NCI-H69 (cell line): ENCODE measurements at places on chromosomes 4 and X.

GRCh38 chr4:4521731-4522130 lies 20.1 kb downstream of the STX18 start:
- no peak for DNase-seq

- DNase-seq = no peak
Measured at GRCh38 chrX:136865270-136866158, 15.0 kb downstream of the RBMX start.

DNA sequence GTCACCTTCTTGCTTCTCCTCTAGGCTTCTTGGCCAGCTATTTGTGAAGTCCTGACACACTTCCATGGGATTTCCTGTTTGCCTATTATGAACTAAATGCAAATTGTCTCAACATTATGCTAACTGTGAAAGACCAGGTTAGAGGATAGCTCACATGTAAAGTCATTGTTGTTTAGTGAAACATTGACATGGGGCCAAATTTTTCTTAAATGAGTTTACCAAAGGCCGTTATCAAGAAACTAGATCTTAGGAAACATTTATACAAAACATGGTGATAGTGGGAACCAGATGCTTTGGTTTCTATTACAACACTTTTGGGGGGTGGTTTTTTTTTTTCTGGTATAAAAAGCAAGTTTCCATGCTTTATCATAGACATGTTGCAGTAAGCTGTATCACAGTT lies 466.8 kb upstream of the FAM241A start:
- peak; percentile 3 for DNase-seq

DNA sequence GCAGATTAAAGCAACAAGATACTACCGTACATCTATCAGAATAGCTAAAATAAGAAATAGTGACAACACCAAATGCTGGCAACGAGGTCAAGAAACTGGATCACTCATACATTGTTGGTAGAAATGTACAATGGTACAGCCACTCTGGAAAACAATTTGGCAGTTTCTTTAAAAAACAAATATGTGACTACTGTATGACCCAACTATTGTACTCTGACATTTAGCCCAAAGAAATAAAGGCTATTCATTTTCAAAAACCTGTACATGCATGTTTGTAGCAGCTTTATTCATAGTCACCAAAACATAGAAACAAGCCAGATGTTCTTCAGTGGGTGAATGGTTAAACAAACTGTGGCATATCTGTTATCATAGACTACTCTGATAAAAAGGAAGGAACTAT lies 8.2 kb downstream of the CLCN3 start:
- DNase-seq = no peak

GRCh38 chr4:38145033-38145678 lies 185.0 kb downstream of the PTTG2 start:
- no peak for DNase-seq

- peak; percentile 89 for DNase-seq
Measured at GRCh38 chr4:8225706-8226443, 26.8 kb downstream of the SH3TC1 start.

DNA sequence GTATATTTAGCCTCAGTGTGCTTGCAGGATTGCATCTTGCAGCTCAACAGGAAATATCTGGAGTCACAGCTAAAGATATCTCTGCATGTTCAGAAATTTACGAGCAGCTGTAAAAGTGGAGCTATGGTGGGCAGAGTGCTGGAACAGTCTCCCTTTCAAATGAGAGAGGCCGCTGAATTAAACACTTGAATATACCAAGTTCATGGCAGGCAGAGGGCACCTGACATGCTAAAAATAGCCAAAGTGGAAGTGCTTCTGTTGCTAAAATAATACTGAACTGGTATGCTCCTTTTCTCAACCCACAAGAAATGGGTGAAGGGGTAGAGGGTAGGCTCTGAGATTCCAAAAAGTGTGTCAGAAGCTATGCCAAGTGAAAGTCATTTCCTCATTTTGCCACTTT lies 98.1 kb downstream of the MGST2 start:
- DNase-seq = no peak

GRCh38 chr4:14853176-14853943 lies 148.9 kb upstream of the CPEB2 start:
- no peak for DNase-seq

DNA sequence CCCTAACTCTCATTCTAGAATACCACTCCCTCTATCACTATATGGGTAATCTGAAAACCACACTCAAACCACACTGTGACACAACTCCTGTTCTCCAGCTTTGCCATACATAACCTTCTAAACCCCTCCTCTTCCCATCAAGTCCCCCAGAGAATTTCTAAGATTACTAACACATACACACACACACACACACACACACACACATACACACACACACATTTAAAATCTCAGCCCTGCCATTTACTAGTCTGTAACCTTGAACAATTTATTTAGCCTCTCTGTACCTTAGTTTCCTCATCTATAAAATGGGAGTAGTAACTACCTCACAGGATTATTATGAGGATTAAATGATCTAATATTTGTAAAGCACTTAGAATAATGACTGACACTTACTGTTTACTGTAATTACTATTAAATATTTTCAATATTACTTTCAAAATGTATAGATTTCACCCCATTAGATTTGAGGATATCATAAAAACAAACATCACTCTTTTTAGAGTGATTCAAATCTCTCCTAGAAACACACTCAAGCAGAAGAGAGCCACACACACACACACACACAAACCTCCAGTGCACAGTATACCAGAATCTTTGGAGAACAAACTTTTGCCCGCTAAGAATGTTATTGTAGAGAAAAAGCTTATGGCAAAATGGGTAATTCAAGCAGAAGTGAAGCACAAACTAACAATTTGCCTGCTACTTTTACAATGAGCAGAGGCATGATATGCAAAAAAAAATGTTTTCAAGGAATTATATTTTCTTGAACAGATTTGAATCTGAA lies 3.8 kb downstream of the ANKRD50 start:
- peak; percentile 2 for DNase-seq

- peak; percentile 3 for DNase-seq
Measured at GRCh38 chr4:60744767-60745166, 455.4 kb upstream of the ADGRL3 start.

DNA sequence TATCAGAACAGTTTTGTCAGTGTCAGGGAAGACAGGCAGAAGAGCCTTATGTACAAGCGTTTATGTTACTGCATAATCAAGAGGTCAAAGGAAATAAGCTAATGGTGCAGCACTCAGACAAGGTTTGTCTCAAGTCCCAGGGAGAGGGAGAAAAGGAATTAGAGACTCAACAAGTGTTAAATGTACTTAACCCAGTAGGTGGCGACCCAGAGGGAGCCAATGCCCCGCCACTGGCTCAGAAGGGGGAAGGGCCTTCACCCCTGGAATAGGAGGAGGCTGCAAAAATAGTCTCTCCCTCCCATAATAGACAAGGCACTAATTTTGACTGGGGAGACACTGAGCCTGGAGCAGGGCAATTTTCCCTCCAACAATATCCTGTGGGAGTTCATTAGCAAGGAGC lies 14.1 kb upstream of the PAPSS1 start:
- peak; percentile 88 for DNase-seq

DNA sequence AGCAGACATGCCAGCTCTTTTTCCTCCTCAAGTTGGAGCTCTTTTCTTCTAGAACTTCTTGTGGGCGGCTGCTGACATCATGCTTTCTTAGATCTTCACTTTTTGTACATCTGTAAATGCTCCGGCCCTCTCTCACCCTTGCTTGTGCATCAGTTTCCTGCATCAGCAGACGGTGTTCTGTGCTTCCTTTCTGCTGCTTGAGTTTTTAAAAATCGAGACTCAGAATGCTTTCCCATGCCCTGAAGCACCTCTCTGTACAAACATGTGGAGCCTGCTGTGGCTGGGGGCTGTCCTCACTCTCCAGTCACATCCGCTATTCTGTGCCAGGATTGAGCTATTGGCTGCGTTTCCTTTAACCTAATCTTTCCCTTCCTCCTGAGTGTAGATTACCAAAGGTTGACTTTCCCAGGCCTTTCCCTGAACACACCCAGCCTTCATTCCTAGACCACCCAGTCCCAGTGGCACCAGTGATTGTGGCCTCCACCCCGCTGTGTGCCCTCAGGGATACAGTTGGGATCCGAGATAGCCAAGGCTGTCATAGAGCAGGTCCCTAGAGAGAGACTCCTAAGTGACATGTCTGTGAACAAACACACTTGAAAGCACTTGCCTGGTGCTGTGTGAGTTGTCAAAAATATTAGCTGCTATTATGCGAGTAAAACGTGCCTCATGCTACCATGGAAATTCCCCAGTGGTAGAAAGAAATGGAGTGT lies 41.9 kb downstream of the TNIP2 start:
- DNase-seq = no peak

DNA sequence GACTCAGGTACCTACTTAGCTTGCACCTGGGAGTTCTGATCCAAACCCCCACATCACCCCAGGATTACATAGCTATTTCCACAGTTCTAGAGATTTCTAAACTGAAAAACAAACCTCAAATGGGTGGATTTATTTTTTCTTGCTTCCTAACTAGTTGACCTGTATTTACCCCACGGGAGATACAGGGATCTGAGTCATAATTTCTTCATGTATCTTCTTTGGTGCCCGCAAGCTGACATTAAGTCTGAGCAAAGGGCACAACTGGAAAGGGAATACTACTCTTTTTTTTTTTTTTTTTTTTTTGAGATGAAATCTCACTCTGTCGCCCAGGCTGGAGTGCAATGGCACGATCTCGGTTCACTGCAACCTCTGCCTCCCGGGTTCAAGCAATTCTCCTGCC lies 10.0 kb upstream of the ELOVL6 start:
- no peak for DNase-seq

GRCh38 chr4:46886711-46887110 lies 22.3 kb downstream of the COX7B2 start:
- no peak for DNase-seq

GRCh38 chr4:169054879-169055278 lies 44.8 kb upstream of the CBR4 start:
- DNase-seq = no peak

GRCh38 chrX:113019958-113020357 lies 179.3 kb upstream of the AMOT start:
- DNase-seq = no peak

GRCh38 chr4:57333684-57334083 lies 223.5 kb upstream of the IGFBP7 start:
- DNase-seq = no peak
